Stimulated activated CD4-positive, alpha-beta T cell treated with anti-CD3 and anti-CD28 coated beads, TNF-alpha, amount 100 ng/mL, for 48 hours (primary cell): ENCODE measurements at places on chromosomes 1 and 21.
A peak's percentile ranks its signal among the peaks of the same experiment; 100 is the strongest.

DNA sequence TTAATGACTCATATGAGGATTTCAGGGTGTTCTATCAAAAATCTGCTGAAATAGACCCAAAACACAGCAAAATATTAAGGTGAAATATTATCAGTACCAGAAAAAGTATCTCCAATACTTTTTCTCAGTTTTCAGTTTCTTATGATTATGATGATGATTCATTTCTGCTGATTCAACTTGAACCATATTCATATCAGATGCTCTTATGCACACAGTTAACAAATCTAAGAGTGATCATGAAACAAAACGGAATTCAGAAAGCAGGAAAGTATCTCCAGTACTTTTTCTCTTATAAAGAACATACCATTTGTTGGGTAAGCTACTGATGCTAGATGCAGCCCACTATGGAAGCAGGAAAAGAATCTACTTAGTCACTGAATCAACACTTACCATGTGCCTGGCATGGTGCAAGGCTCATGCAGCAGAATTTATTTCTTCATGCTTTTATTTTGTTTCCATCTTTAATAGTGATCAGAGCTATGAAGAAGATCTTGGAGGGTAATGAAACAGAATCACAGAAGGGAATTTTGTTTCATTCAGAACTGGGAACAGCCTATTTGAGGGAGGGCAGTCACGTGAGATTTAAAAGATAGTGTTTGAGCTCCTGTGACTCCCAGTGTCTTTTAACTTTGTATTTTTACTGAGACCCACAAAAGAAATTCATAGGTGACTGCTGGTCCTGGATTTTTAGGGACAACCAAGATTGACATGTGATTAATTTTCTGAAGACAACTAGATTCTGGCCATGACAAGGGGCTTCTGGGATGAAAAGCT lies 480.6 kb downstream of the SETD4 start:
- no peak for DNase-seq

DNA sequence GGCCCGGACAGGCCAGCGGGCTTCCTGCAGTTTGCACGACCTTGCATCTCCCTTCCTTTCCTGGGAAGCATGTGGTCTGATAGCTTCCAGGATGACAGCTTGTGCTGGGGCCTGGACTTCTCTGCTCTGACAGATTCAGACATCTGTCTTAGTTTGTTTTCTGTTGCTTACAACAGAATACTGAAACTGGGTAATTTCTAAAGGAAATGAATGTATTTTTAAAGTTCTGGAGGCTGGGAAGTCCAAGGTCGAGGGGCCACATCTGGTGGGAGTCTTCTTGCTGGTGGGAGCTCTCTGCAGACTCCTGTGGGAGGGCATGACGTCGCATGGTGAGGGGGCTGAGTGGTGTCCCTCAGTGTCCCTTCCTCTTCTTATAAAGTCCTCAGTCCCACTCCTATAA lies 35.3 kb upstream of the TENT5B start:
- no peak for DNase-seq

DNA sequence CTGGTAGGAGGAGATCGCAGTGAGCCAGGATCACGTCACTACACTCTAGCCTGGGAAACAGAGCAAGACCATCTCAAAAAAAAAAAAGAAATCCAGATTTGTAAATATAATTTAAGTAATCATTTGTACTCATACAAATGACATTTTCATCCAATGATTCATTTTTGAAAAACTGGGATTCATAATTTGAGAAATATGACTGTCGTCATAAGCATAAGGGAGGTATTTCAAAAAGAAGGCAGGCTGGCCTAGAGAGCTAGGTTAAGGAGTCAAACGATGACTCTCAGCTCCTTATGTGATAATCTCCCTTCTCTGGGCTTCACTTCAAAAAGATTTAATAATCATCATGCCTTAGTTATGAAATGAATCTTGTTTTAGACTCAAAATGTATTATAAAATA lies 2.3 kb downstream of the GART start:
- DNase-seq, result no peak

- DNase-seq, result no peak
These were observed 29.4 kb downstream of the TMPRSS2 start for GRCh38 chr21:41478319-41479177.

DNA sequence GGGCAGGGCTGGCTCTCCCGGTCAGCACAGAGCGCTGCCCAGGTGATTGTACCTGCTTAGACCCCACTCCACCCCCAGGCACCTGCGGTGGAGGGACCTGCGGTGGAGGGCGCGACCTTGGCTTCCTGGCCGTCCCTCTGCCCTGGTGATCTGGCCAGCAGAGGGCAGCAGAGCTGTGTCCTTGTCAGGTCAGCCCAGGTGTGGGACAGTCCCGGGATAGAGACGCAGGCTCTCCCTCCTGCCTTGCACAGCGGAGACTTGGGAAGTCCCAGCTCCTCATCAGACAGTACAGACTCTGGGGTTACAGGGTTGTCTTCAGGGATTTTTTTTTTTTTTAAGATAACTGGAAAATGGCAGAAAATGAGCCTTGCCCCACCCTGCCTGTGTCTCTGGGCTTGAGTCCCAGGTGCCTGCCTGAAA lies 10.0 kb downstream of the SLX9 start:
- DNase-seq, result peak; percentile 60
